Right ventricle myocardium inferior (tissue), 1 donor: ENCODE measurements at places on chromosomes 6 and 20.
A peak's percentile ranks its signal among the peaks of the same experiment; 100 is the strongest.

DNA sequence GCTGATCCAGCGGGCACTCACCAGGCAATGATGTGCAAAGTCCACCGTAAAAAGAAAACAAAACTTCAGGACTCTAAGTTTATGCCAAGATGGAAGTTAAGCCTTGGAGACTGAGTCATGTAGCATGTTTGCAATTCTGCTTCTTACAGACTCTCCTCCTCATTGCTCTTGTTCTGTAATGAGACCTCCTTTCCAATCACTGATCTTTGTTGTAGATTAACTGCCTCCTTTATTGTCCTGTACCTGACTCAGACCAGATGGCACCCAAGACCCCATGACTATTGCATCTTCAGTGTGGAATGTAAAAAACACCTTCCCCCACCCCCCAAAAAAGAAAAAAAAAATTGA, 11.2 kb downstream of the NEU1 start:
- no peak for DNase-seq

DNA sequence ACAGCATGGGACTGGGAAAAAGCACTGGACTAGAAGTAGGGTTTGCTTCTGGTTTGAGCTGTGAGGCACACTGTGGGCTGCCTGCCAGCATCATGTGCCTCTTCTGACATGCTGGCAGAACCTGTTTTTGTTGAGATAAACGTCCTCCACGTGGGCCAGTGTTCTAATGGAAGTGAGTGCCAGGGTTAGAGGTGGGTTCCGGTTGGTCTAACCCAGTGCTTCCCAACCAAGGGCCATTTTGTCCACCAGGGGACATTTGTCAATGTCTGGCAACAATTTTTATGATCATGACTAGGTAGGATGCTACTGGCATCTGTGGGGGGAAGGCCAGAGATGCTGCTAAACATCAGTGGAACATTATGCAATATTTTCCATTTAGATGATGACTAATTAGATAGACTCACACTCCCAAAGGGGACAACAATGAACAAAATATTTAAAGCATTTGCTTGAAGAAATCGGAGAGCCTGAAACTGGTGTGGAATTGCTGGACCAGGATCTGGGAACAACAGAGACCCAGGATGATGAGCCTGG, 7.8 kb upstream of the APMAP start:
- peak; percentile 83 for DNase-seq

- DNase-seq: no peak
Measured at GRCh38 chr20:10953437-10953836, 279.6 kb upstream of the JAG1 start.

GRCh38 chr6:41053041-41053440, at the start of gene APOBEC2:
Gene APOBEC2 (plus strand): TSS chr6:41053202. CDS start chr6:41053348, 146 bp downstream.
- DNase-seq: peak; percentile 82
